Heart left ventricle (tissue), 16 donors: ENCODE measurements at places on chromosomes 5 and 9. TPM values are rescaled to one million over a fixed set of nuclear protein-coding genes. Genes with fewer than 3 reads are reported as not detected.
A peak's percentile ranks its signal among the peaks of the same experiment; 100 is the strongest.

Gene SLC34A1
- total RNA-seq, result not detected

DNA sequence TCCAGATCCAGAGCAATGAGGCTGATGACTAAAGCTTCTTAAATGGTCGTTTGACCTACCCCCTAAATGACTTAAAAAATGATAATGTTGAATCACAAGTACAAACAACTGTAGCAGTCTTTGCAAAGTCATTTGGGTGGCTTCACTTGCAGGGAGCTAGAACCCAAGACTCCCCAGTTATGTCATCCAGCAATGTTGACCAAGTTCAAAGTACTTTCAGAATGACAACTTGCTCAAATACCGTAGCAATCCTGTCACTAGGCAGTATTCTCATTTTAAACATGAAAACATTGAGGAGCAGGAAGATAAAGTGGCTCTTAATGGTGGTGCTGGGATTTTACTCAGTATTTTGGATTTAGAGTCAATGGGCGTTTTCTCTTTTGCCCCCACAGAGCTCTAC is 1217.0 kb upstream of the DMAC1 start:
- DNase-seq, result no peak

Gene SHROOM1
- total RNA-seq, result 4.3 TPM

DNA sequence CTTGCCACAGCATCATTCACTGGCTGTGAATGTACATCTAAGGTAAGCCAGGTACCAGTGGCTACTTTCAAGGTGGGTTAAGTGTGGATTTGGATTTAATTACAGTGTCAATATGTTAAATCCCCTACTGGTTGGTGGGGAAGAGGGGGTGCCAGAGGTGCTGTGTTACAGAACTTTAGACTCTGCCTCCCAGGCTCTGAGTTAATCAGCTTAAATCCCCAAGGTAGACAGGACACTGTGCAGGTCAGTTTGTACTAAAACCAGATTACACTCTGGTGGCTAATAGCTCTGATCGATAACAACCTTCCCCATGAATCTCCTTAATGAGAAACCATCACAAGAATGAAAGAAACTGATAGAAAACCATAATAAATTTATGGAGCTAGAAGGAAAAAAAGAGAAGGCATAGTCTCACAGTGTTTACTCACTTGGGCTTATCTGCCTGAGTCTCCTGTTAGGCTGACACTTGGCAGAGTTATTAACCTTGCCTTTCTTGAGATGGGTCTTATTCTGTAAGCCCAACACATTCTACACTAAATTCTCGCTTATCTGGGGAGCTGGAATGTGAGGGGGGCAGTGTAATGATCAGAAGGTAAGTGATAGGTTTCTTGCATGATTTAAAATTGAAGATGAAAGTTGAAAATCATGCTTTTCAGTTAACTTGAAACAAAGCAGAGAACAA is 106.8 kb downstream of the LMNB1 start:
- no peak for DNase-seq

GRCh38 chr9:8652255-8652654 is 852.7 kb upstream of the DMAC1 start:
- no peak for DNase-seq

Gene GDA
- total RNA-seq, result not detected

DNA sequence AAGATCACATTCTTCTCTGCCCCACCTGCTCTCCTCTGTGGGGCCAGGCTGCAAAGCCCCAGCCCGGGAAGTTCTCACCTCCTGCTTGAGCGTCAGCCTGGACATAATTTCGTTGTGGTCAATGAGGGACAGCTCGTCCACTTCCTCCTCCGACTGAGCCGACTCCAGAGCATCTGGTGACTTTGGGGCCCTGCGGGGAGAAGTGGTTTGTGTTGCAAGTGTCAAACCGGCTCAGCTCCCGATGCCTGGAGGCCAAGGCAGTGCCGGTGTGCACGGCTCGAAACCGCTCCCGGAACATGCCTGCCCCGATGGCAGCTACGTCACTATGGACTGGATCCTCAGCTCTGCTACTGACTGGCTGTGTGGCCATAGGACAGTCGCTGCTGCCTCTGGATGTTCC is 52.8 kb downstream of the PRRT1B start:
- peak; percentile 44 for DNase-seq

DNA sequence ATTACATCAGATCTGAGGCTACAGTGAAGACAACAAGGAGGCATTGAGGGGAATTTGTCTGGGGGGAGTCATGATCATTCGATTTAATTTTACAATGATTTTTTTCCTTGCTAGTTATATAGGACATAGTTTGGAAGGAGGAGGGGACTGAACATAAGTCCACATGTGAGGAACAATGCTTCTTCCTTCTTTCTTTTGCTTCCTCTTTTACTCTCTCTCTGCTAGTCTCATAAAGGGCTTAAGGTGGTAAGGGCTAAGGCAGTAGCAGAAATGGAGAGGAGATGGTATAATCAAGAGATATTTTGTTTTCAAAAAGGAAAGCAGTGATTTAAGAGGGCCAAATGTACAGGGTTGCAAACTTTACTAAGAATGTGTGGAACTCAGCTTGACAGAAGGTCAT is 64.3 kb downstream of the GRIN3A start:
- DNase-seq, result no peak

DNA sequence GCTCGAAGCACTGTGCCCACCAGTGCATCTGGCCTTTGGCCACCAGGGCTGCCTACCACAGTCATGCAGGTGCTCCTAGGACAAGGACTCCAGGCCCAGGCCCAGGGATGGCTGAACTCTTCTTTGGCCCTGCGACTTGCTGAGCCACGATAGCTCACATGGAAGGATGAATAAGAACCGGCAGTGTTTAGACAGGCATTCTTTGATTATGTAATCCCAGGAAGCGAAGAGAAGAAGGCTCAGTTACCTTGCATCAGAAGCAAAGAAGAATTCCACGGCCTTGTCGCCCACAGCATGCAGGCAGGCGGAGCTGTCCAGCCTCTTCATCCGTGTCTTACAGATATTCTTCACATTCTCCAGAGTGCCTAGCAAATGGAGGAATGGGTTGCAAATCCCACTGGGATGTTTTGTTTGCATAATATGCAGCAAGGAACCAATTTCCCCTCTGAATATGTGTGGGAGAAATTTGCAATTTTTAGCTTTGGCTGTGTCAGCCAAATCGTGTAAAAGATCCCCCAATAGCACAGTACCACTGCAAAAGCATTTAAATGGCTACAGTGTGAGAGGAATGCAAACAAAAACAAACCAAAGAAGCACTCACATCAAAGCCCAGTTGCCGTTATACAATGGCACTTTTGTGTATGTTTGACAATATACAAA is 29.1 kb downstream of the GFPT2 start:
- no peak for DNase-seq
